Liver (tissue), 10 donors: ENCODE measurements at places on chromosomes 6 and 20.

DNA sequence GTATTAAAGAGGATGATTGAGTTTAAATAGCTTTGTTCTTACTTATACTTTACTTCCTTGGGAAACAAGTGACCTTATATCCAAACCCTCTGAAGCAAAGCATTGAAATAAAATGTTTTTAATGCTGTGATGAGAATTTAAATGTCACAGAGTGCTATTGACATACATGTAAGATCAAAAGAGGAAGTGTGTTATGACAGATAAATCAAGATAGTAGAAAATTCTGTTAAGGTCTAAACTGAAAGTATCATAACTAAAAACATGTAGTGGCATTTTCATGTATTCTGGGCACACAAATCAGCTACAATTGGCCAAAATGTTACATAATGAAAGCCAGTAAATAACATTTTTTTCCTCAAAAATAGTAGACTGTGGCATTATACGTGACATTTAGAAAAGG, 318.0 kb downstream of the GRIK2 start:
- DNase-seq, result no peak

GRCh38 chr6:80548532-80548931, 442.1 kb downstream of the BCKDHB start:
- no peak for DNase-seq

DNA sequence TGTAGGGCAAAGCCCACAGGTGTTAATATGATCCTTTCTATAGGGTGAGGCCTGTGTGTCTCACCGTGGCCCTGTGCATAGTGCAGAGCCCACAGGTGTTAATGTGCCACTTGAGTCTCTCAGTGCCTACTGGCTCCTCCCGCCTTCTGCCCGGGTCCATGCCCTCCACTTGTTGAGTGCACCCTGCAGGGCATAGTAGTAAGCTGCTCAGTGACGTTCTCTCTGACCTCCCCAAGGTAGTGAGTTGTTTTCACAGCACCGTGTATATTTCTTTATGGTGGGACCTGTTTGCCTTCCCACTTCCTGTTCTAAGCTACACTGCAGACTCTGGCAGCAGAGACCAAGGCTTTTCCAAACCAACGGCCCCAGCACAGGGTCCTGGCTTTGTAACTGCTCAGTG, 64.5 kb upstream of the SLC22A1 start:
- DNase-seq, result no peak

GRCh38 chr6:28782113-28782673, 141.6 kb downstream of the TRIM27 start:
- no peak for DNase-seq

GRCh38 chr20:3632311-3633004, 30.7 kb downstream of the GFRA4 start:
- DNase-seq, result no peak

- DNase-seq, result no peak
Measured at GRCh38 chr6:117518870-117519269, 36.4 kb downstream of the DCBLD1 start.

DNA sequence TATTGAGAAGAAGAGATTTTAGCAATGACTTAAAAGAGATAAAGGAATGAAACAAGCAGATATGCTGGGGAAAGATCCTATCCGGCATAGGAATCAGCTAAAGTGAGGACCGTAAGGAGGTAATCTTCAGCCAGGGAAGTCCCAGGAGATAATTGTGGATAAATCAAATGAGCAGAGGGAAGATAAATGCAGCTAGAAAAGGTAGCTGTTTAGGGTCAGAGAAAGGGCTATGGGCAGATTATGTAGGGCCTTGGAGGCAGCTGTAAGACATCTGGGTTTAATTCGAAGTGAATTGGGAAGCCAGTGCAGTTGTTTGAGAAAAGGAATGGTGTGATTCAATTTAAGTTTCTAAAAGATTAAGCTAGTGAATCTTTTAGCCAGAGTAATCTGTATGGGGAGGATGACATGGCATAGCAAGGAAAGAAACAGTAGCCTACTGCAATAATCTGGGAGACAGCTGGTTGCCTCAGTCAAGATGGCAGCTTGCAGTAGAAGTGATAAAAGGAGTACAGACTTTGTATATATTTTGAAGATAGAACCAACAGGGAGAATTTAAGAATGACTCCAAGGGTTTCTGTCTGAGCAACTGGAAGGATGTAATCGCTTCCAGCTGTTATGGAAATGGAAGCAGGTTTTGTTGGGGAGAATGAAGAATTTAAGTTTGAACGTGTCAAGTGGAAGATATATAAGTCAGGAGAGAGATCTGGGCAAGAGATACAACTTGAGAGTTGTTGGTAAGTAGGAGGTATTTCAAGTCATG, 552.3 kb upstream of the FLRT3 start:
- DNase-seq, result no peak

DNA sequence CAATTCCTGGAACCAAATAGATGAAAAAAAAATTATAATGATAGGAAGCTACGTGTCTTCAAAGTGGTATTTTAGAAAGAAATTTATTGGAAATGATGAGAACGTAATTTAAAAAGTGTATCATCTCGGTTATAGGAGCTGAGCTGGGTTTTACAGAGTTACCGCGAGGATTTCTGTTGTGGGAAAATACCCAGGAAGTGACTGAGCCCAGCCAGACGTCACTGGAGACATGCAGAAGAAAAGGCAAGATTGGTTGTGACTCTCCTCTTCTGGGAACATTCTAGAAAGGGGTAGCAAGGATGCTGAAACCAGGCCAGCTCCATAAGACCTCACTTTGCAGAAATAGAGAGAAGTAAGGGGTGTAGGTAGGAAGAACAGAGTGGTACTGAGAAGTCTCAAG, 95.9 kb upstream of the ADGRF1 start:
- no peak for DNase-seq

DNA sequence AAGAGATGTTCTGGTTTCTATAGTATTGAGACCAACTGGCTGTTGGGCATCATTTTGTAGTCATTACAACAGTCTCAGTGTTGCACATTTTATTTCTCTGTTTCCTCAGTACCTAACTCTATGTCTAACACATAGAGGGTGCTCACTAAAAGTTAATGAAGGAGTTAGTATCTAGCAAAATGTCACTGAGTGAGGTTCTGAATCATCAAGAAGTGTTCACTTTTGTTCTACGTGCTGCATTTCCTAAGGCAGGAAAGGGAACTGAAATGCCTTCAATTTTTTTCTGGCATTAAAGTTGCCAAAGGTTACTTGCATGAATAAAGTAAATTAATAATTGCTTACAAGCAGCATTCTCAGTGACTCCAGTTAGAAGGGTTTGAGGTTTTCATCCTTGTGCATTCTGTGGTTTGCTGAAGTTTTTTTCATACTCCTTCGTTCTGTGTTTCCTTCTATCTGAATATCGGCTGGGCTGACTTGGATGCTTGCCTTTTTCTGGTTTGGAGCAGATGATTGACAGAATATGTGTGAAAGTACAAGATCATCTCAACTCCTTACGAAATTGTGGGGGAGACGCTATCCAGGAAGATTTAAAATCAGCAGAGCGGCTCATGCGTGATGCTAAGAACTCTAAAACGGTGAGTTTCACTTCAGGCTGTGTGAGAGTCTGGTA, 114.5 kb upstream of the SCGN start:
- no peak for DNase-seq

- no peak for DNase-seq
Measured at GRCh38 chr6:132072271-132072670, 121.1 kb upstream of the CCN2 start.

DNA sequence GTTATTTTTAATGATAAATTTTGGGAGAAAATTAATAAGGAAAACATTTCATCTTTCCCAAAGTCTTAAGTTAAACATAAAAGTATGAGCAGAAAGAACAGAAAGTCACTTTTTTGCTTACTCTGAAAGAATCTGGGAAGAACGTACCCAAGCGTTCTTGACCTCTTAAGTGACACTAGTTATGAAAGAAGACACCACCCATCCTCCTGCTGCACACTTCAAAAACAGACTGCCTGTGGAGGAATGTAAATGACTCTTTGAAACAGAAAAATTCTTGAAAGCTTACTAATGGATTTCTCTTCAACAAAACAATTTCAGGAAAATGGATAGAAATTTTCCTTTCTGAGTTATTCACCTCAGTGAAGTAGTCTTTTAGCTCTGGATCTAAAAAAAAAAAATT, 227.7 kb downstream of the MEI4 start:
- no peak for DNase-seq

- no peak for DNase-seq
Measured at GRCh38 chr6:36808634-36809033, 30.6 kb downstream of the CPNE5 start.

DNA sequence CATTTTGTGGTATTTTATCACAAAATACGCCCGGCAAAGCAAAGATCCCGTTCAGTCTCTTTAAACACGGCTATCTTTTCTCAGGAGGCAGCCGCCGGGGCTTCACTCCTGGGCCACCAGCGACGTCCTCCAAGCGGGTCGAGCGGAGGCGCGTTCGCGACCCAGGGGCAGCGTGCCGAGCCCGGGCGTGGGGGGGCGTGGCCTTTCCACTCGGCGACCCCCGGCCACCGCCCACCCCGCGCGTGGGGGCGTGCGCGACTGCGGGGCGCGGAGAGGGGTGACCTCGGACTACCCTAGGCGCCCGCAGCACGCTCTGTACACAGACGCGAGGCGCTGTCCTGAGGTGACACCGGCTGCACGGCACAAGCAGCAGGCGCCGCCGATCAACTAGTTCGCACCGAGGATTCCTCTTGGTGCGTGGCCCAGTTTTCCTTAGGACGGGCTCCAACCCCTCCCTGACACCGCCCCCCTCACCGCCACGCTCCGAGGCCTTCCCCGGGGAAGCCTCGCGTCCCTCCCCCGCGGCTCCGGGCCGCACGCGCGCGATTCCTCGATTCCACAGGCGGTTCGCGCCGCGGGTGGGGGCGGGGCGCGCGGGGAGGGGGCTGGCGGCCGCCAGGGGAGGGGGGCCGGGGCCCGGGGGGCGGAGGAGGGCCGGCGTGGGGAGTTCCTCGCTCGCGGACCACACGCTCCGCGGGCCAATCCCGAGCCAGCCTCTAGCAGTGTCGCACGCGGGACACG, 1.1 kb upstream of the JARID2 start:
- DNase-seq, result peak; percentile 73
